AG04450 (cell line): ENCODE measurements at places on chromosomes 12 and 14. TPM values are rescaled to one million over a fixed set of nuclear protein-coding genes. Genes with fewer than 3 reads are reported as not detected.

- DNase-seq: no peak
These were observed 560.4 kb downstream of the ETNK1 start for GRCh38 chr12:23185346-23185745.

Gene PRR13
- polyA plus RNA-seq: 71.4 and 92.8 TPM in 2 replicates

Gene P2RX2
- not detected in 2 replicates for polyA plus RNA-seq

DNA sequence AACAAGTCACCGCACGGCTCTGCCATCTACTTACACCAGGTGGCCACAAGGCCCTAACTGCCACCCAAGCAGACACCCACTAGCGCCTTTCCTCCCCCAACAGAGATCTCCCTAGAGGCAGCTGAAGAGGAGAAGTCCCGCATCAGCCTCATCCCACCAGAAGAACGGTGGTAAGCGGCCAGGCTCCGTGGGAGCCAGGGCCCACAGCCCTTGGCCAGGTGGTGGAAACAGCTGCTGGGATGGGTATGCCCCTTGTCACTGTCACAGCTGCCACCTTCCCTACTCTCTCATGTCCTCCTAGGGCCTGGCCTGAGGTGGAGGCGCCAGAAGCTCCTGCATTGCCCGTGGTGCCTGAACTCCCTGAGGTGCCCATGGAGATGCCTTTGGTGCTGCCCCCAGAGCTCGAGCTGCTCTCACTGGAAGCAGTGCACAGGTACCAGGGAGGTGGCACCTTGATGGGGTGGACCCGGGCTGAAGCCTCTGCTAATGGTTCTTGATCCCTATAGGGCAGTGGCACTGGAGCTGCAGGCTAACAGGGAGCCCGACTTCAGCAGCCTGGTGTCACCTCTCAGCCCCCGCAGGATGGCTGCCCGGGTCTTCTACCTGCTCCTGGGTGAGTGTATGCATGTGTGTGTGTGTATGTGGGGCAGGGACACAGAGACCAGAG is 7.5 kb downstream of the REC8 start:
- no peak for DNase-seq

Gene GRIP1
- not detected in 2 replicates for polyA plus RNA-seq

DNA sequence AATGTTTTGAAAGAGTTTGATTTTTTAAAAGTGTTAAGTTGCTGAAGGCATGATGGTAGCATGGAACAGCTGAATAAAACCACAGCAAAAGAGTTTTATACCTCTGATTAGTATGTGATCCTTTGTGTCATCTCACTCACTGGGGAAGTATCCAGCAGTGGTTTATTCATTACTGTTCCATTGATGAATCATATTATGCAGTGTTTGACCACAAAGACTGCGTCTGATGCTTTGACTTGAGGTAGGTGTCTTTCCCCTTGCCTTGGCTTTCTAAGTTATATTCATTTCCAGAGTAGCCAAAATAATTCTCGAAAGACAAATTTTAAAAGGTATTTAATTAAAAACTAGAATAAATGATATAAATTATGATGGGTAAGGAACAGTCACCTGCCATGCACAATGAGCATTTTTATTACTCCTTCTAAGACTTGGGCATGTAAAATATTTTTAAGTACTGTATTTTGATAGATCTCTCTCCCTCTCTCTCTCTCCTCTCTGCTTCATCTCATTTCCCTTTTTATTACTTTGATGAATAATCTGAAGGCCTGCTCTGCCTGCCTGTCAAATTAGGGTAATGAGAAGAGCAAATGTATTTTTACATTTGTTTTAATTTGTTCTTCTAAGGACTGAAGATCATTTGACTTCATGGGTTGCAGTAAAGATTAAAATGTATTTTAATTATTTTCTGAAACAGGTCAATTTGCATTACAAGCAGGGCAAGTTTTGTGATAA is 164.9 kb downstream of the NAV3 start:
- peak; percentile 27 for DNase-seq

DNA sequence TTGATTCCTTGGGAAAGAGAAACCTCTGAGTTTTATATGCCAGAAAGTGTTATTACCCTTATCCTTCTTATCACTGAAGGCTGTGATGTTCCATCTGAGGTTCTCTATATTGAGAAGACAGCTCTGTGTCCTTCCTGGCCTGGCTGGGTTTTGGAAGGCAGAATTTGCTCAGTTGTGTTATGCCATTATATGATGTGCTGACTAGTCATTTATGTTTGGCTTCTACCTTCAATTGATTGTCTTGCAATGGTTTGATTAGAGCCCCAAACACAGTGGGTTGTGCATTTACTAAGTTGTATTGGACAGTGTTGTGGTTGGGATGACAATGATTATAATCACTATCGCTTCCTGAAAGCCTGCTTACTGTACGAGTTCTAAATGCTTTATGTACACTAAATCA is 265.7 kb downstream of the SNAPC1 start:
- no peak for DNase-seq

DNA sequence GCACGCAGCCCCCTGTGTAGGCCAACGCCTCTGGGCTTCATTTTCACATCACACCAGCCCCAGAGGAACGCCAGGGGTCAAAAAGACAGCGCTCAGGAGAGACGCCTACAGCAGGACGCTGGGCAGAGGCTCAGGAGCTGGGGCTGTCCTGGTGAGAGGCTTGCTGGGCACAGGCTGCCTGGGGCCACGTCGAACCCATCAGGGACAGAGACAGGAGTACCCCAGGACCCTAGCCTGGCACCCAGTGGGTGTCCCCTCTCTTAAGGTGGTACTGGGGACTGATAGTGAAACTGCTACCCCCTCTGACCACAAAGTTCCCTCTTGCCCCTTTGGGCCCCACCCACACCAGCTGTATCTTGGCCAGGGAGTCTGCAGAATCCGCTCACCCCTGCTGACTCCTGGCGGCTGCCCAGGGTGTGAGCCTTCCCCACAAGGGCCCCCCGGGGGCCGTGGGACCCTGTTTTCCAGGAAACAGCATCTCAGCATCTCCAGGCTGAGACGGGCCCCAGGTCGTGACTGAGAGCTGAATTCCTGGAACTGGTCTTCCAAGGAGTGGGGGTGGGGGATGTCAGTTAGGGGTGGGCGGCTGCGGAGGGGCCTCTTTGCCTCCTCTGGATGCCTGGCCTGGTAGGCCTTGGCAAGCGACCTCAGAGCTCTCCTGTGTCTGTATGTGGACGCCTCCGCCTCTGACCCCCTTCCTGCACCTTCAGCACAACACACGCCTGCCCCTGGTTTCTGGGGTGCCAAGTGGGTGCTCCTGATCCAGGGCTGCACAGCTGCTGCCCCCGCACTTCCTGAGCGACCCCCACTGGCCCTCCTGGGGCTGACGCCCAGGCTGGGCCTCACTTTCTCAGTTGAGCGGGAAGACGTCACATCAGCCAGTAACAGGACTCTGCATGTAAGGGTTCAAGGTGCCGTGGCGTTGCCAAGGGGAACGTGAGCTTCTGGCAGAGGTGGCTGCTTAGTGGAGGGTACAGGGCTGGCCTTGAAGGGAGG is 321.9 kb upstream of the RTL1 start:
- no peak for DNase-seq

DNA sequence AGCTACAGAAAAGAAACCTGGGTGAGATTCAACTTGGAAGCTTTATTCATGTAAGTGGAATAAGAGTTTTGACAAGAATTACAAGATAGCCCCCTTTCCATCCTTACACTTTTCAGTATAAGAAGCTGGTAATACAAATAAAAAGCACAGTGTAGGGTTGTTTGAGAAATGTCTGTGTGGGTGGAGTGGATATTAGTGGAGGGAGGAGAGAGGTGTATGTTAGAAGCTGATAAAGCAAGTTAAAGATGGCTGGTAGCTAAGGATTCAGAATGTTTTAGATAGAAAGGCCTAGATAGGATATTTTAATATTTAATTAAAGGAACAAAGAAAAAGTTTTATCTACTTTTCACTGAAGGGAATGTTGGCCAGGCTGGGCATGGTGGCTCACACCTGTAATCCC is 12.5 kb downstream of the CFAP54 start:
- no peak for DNase-seq

Gene ETNK1
- polyA plus RNA-seq: 17.2 and 22.8 TPM in 2 replicates

Gene ERGIC2
- 42.8 and 62.5 TPM in 2 replicates for polyA plus RNA-seq
